Cardiac septum (tissue), 1 donor: ENCODE measurements at places on chromosomes 4 and X. TPM values are rescaled to one million over a fixed set of nuclear protein-coding genes. Genes with fewer than 3 reads are reported as not detected.
A peak's percentile ranks its signal among the peaks of the same experiment; 100 is the strongest.

GSX2 gene
- not detected for total RNA-seq

- DNase-seq = no peak
These were observed at the start of gene GPR173 for GRCh38 chrX:53048169-53049126. TSS of gene GPR173 (plus strand) at chrX:53048789. CDS start at chrX:53076622, 27,833 bp downstream.

DNA sequence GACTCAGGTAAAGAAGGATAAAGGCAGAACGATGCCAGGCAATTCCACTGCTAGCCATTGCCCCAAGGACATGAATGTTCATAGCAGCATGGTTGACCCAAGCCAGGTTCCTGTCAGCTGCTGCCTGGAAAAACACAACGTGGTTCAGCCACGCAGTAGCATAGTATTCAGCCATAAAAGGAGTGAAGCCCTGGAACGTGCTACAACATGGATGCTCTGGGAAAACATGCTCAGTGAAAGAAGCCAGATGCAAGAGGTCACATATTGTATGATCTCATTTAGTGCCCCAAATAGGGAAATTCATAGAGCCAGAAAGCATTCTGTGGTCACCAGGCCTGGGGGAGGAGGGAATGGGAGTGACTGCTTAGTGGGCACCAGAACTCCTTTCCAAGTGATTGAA, 129.8 kb downstream of the GPR143 start:
- DNase-seq = no peak

GRCh38 chrX:110985470-110985869, 110.5 kb upstream of the PAK3 start:
- DNase-seq = no peak

DNA sequence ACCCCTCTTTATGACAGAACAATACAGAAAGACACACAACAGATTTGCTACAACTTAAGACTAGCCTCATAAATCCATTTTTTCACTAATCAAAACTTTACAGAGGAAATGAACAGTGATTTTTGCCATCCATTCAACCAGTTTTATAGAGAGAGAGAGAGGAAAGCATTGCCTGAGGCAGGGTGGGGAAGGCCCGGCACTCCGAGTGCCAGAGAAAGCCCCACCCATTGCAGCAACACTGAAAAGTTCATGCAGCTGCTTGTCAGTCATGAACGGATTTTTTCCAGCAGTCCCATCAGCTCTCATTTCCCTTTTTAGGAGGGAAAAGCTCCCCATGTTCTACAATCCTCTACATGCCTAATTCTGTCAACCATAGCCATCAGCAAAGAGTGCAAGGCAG, 236.9 kb downstream of the CHIC1 start:
- DNase-seq = no peak

DNA sequence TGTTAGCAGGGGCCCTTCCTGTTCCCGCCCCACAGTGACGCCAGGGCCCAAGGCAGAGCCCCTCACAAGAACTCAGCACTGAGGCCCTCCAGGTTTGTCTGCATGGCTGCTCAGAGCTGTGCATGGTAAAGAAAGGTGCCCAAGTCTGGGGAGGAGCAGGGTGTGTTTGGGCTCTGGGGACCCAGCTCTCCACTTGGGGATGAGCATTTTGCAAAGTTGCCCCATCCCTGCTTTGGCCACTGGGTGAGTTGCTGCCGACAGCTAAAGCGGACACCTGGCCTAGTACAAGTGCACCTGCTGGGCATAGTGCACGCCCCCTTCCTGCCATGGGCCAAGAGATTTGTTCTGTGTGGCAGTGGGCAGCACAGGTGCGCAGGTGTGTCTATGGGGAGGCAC, 2.0 kb upstream of the MXD4 start:
- DNase-seq = peak; percentile 69

DNA sequence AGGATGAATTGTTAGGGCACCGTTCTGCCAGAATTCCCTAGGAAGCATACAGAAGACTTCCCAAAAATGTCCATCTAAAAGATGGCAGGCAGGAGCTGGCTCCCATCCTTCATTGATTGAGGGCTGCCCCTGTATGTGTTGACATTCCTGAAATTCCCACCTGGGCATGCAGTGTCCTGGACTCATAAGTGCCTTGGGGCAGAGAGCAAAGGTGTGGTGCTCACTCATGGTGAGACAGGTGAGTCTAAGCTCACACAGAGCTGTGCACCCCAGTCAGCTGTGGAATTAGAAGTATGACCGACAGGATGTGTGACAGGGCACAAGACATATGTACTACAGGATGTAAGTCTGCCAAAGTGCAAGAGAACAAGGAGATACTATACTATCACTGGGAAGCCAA, 271.9 kb downstream of the MID1IP1 start:
- no peak for DNase-seq

DNA sequence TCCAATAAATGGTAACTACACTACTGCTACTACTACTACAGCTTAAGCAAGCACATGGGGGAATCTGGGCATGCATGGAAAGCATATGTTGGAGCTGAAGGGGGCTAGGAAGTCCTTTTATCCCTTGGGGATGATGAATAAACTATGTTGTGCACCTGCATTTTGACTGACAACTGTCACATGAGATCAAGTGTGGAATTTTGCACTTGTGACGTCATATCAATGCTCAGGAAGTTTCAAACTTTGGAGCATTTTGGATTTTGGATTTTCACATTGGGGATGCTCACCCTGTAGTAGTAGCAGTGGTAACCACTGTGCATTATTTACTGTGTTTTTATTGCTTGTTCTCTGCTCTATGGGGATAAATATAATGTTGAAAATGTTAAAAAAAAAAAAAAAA, 100.5 kb upstream of the SMAD1 start:
- no peak for DNase-seq

P2RY4 gene
- total RNA-seq = 0.24 TPM

TEX13B gene
- not detected for total RNA-seq

GRCh38 chr4:136865526-136865925, 666.8 kb downstream of the PCDH18 start:
- DNase-seq = no peak

ASB9 gene
- total RNA-seq = 0.46 TPM

F8A3 gene
- total RNA-seq = 0.19 TPM

- DNase-seq = no peak
These were observed 20.9 kb upstream of the DHX15 start for GRCh38 chr4:24605216-24605615.

GRCh38 chr4:44738615-44739014, 12.3 kb upstream of the GNPDA2 start:
- DNase-seq = no peak

- no peak for DNase-seq
These were observed 19.7 kb downstream of the ANTXR2 start for GRCh38 chr4:80053140-80053910.

GRCh38 chr4:181659876-181660275, 583.3 kb upstream of the TENM3 start:
- DNase-seq = no peak

DNA sequence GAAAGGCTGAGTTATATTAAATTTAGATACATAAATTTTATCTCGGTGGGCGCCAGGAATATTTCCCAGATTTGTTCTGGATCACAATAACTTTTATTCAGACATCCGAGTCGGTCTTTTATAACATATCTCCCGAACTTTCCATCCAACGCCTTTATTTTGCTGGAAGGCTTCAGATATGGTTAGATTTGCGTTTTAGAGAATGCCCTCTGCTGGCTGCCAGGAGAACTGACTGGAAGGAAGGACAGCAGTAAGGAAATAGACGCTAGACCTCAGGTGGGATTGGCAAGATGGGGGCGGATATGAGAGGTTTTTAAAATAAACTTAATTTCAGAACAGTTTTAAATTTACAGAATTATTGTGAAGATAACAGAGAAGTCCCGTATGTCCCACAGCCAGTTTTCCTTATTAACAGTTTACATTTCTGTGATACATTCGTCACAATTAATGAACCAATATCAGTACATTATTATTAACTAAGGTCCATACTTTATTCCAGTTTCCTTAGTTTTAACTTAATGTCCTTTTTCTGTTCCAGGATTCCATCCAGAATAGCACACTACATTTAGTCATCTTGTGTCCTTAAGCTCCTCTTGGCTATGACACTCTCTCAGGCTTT, 4.6 kb upstream of the KANTR start:
- DNase-seq = no peak

DNA sequence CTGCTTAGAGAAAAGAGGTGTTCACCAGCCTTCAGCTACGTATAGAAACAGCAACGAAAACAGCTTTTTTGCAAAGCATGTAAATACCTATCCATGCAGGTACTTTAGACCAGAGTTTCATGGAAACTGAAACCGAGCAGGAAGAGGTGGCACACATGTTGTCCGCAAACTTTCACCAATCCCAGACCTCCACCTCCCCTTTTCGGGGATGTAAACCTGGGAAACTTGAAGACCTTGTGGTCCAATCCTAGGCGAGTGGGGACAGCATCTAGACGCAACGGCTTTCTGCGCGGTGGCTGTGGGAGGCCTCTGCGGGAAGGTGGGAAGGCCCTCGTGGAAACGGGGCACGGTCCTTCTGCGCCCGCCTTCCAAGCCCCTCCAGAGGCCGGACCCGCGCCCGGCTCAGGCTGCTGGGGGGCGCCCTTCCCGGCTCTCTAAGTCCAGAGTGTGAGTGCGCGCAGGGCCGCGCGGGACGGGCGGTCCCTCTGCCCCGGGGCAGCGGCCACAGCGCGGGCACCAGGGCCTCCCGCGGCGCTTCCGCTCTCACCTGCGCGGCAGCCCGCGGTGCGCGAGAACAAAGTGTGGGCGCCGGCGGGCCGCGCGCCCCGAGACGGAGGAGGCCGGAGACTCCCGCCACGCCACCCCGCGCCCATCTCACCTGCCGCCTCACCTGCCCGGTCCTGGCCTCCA, 830 bp upstream of the SHROOM2 start:
- peak; percentile 51 for DNase-seq

- no peak for DNase-seq
These were observed 1102.8 kb downstream of the FSTL5 start for GRCh38 chr4:161061046-161061445.

- no peak for DNase-seq
These were observed 62.5 kb downstream of the FSTL5 start for GRCh38 chr4:162101337-162101736.

GRCh38 chrX:19446397-19446796, 68.9 kb downstream of the MAP3K15 start:
- DNase-seq = no peak

DNA sequence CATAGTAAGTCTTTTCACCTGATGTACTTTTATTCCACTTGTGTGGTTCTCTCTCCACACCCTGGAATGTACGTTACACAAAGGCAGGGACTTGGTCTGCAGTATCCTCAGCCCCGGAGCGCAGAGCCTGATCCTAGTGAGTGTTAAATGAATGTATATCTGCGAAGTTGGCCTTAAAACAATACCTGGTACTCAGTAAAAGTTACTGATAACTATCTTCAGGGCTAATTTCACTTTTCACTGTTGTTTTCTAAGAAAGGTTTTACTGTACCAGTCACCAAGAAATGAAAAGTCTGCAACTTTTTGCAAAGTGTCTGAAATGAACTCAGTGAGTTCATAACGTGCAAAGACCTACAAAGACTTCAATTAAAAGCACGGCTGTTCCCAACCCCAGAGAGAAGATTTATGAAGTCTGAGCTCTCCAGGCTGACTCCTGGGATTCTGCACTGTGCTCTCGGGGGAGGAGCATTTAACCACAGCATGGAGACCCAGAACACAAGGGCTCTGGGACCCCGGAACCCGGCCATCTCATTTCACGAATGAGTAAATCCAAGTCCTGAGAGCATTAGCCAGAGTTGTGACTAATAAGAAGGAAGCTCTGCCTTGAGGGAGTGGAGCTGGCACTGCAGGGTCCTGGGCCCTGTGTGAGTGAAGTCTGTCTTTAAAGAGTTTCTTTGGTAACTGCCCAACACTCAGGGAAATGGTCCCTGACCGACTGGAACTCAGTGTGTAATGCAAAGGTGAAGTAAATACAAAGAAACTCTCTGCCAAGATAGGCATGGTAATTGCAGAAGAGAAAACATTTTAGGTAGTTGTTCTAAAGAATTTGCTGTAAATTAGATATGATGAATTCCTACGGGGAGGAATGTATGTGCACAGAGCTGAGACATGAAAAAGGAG, 165.8 kb downstream of the NSUN7 start:
- DNase-seq = no peak

GRCh38 chrX:13404364-13404763, 84.5 kb upstream of the ATXN3L start:
- DNase-seq = no peak

SEL1L3 gene
- 3.3 TPM for total RNA-seq

DNA sequence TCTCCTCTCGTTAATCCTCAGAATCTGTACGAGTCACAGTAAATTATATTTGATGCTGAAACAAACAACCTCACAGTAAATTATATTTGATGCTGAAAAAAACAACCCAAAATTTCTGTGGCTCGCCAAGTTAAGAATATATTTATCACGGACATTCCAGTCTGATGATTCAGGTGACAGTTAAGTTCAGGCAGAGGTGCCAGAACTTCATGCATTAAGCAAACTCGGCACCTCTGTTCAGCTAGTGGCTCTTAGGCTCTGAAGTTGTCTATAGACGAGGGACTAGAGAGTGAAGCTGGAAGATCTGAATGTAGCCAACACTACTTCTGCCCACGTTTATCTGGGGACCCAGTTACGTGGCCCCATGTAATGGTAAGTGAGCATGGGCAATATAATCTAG, 132.2 kb upstream of the AGA start:
- DNase-seq = no peak

CDKL5 gene
- total RNA-seq = 10.7 TPM

HPGD gene
- 2.4 TPM for total RNA-seq

GRCh38 chr4:41747230-41748055, 1.1 kb downstream of the PHOX2B start:
- no peak for DNase-seq

ZDHHC15 gene
- 2.0 TPM for total RNA-seq

GRCh38 chrX:55107911-55108310, 19.1 kb downstream of the PAGE2 start:
- DNase-seq = no peak

GRCh38 chr4:38869511-38869910, 1.9 kb downstream of the FAM114A1 start:
- DNase-seq = no peak

- DNase-seq = no peak
These were observed 111.3 kb downstream of the ARHGAP10 start for GRCh38 chr4:147843162-147843561.
